ENCODE measurements at places on chromosomes 7 and 10. TPM values are rescaled to one million over a fixed set of nuclear protein-coding genes. Genes with fewer than 3 reads are reported as not detected.

Gene MRLN
- polyA plus RNA-seq = not detected

Gene WIPF3
- polyA plus RNA-seq = 28.5 TPM

Gene ANKRD2
- 3.8 TPM for polyA plus RNA-seq

Gene TMEM196
- not detected for polyA plus RNA-seq

Gene ADRA2A
- polyA plus RNA-seq = 1.6 TPM

Gene TRIM74
- 1.3 TPM for polyA plus RNA-seq

Gene ARHGEF35
- 23.6 TPM for polyA plus RNA-seq

Gene ATAD1
- polyA plus RNA-seq = 34.4 TPM

GRCh38 chr10:14624600-14624999 is 150.1 kb downstream of the FAM107B start:
- peak; percentile 49 for DNase-seq

- DNase-seq = peak; percentile 31
Measured at GRCh38 chr7:140439359-140439758, 35.5 kb downstream of the RAB19 start.

GRCh38 chr10:5679606-5680005 is 5.0 kb upstream of the TASOR2 start:
- DNase-seq = no peak

- no peak for DNase-seq
Measured at GRCh38 chr10:113165673-113166072, 215.6 kb downstream of the TCF7L2 start.

DNA sequence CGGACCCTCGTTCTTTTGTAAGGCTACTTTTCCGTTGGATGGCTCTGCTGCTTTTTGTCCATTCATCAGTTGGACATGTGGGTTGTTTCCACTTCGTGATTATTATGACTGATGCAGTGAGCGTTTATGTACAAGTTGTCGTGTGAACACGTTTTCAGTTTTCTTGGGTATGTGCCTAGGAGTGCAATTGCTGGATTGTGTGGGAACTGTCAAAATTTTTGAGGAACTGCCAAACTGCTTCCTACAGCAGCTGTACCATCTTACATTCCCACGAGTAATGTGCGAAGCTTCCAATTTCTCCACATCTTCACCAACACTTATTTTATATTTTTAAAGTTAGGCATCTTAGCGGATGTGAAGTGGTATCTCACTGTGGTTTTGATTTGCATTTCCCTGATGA is 10.4 kb downstream of the FKBP6 start:
- DNase-seq = no peak

DNA sequence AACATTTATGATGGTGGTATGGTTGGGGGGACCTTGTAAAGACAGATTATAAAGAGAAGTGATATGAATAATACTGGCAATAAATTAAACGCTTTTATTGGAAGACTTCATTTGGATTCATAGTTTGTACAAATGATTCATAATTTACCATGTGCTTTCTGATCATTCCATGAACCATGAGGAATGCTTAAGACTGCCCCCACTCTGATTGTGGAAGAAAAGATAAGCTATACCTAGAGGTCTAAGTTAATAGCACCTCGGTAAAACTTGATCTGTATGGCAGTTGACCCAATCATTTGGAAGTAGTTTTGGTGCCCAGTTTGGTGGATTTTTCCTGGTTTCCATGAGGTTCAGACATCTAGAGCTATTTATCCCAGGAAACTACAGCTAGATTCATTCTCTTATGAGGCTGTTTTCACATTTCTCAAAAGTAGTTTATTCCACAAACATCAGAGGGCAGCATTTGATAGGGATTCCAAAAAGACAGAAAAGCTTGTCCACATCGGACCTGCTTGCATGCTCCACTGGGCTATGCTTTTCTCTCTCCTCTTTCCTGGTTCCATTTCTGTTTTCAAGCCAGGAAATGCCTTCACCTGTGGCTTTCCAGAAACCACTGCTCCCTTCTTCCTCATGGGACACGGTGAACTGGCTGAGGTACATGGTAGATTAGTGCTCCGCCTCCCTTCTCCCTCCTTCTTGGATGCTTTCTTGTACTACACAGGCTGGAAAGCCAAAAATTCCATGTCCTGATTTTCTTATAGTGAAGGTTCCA is 29.2 kb downstream of the TFAM start:
- DNase-seq = peak; percentile 43

DNA sequence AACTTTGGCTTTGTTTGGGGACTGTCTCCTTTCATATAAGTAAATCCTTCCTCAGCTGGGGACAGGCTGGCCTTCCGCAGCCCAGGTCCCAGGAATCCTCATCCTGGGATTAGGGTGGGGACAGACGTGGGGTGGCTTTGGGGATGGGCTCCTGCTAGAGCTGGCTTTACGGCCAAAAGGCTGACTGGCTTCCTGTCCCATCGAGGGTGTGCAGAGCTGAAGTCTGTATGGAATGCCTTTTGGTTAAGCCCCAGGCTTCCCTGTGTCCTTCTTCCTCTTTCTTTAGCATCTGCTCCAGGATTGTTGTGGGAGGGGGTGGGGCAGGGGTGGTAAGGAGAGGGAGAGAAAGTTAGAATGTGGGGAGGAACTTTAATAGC is 59.4 kb upstream of the AQP1 start:
- no peak for DNase-seq

GRCh38 chr10:37053476-37053875 is 71.9 kb upstream of the ANKRD30A start:
- DNase-seq = no peak

DNA sequence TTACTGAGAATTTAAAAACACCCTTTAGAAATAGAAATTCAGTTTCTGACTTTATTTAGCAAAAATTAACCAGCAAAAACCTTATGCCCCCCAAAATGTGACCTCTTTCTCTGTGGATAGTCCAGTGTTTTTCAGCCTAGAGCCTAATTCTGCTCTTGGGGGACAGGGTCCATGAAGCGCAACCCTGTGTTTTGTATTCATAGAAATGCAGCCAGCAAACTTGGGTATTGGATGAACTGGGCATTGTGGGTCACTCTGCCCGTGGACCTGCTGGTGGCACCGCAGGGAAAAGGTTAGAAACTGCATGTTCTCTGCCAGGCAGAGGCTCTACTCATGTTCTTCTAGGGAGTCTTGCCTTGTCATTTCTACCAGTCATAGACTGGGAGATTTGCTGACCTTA is 787.4 kb upstream of the C7orf33 start:
- no peak for DNase-seq

DNA sequence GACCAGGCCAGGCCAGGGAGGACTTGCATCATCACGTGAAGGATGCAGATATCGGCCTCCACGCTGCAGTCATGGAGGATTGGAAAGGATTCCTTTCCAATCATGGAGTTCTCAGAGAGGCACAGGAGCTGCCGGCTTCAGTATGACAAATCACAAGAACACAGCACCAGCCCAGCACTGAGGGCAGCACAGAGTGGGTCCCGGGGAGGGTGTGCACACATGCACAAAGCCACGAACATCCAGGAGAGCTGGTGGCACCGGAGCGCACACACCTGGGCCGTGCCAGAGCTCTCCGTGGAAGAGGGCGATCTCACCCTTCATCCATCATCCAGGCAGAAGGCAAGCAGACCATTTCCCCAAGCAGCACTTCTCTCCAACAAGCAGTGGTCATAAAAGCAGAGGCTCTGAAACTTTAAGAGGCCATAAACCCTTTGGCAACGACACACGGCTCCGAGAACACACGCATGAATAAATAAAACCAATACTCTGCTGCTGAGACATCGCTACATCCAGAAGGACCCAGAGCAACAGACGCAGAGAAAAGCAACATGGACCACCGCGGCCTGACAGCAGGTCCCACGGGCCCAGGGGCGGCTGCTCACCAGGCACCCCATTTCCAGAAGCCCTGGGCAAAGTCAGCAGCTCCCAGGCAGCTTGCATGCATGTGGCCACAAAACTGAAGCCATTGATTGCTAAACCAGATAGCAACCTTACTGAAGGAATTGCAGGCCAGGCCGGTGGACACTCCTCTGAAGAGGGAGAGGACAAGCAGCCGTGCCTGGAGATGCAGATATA is 180.8 kb downstream of the USP6NL start:
- DNase-seq = no peak

DNA sequence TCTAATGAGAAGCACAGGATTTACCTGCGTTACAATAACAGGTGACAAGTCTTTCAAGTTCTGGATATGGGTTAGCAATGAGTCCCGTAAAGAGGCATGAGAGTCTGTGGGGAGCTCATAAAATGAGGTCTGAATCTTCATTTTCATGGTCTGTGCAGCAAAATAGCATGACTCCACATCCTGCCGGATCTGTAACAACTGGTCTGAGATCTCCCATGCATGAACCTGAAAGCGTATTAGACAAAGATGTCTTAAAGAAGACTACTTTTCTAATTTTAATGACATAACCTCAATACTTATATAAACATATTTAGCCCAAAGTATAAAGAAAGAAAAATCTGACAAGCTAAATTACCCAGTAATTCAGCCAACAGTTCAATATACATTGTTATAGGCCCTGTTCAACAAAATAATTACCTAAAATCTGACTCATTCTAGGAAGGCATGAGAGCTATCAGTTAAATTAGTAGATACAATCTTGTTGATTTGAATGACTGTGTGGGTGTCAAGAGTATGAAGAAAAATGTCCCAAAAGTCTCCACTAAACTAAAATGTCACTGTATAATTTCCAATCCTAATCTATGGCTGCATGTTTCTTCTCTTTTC is 36.9 kb downstream of the TNPO3 start:
- DNase-seq = no peak

DNA sequence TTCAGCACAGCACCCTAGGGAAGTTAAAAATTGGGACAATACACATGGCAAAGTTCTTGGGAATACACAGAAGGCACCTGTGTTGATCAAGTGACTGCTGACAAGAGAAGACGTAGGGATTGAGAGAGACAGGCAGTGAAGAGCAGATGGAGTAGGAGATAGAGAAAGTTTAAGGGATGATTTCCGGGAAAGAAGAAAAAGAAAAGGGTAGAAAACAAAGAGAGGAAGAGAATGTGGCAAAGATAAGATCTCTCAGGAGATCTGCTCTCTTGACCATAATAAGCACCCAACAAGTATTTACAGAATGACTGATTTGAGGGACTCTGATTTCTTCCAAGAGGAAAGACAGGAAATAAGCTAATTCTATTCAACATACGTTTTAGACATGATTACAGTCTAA is 15.1 kb upstream of the RALA start:
- no peak for DNase-seq

- DNase-seq = no peak
Measured at GRCh38 chr10:49711481-49711880, 32.0 kb downstream of the C10orf53 start.

- DNase-seq = peak; percentile 15
Measured at GRCh38 chr7:115230882-115231571, 309.1 kb downstream of the MDFIC start.

GRCh38 chr10:43141421-43141820 is 3.2 kb downstream of the CSGALNACT2 start:
- no peak for DNase-seq

- no peak for DNase-seq
Measured at GRCh38 chr7:988963-989529, 6.1 kb downstream of the CYP2W1 start.

- peak; percentile 56 for DNase-seq
Measured at GRCh38 chr7:123643495-123644441, 11.9 kb upstream of the LMOD2 start.

DNA sequence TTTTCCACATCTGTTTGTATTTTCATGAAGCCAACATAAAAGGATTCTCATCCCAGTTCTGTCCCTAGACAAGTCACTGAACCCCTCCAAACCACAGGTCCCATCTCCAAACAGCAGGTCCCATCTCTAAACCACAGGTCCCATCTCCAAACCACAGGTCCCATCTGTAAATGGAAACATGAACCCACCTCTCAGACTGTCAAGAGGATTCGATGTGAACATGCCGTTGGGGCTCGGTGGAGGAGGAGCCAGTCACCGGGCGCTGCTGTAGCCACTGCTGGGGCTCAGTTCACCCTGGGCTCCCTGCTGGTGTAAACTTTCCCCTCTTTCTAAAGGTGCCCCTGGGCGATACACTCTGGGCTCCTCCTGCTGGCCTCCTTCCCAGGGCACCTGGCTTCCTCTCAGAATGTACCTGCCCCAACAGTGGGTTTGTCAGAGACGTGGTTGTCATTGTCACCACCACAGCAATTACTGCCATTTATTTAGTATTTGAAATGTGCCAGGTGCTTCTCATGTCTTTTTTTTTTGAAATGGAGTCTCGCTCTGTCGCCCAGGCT is 13.0 kb downstream of the LHPP start:
- no peak for DNase-seq

DNA sequence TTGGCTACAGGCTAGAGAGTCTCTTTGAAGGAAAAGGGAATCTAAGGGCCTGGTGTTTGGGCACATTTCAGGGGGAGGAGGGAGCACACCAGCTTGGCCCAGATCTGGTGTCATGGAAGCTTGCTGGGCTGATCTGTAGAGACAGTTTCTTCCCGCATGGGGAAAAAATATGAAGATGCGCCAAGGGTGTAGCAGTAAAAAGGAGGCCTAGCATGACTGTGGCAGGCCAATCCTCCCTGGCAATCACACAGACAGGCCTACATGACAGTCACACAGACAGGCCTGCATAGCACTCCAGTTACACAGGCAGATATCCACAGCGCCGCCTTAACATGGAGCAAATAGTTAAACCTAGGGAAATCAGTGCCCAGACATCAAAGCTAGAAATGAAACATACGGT is 123.6 kb upstream of the KIF5B start:
- no peak for DNase-seq
